Stomach (tissue), 19 donors: ENCODE measurements at places on chromosomes 13 and 19. TPM values are rescaled to one million over a fixed set of nuclear protein-coding genes. Genes with fewer than 3 reads are reported as not detected.

GRCh38 chr13:32033744-32034143 is 2.2 kb downstream of the FRY start:
- no peak for DNase-seq

DNA sequence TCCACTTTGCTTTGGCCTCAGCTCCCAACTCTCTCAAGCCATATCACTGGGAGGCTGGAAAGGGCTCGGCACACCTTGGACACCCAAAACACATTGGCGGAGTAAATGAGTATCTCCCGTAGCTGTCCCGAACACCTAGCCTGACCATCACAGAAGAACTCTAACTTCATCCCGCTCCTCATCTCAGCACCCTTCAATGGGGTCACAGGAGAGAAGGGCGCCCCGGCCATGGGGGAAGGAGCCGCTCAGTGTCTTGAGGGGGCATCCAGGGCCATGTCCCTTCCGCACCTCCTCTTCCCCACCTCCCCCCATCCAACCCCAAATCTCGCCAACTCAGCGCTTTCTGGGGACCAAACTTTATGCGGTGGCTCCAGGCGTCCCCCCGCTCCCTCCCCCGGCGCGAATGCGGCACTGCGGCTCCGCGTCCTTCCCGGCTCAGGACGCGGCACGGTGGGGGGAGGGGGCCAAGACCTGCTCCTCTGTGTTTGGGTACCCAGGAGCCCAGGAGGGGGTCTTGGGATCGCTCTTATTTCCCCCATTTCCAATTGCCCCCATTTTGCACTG is 3.0 kb downstream of the KCNC3 start:
- DNase-seq, result no peak

GRCh38 chr19:45117167-45117594 is 24.2 kb downstream of the PPP1R37 start:
- DNase-seq, result no peak

GRCh38 chr13:44206434-44206833 is 167.2 kb upstream of the SERP2 start:
- DNase-seq, result no peak

DNA sequence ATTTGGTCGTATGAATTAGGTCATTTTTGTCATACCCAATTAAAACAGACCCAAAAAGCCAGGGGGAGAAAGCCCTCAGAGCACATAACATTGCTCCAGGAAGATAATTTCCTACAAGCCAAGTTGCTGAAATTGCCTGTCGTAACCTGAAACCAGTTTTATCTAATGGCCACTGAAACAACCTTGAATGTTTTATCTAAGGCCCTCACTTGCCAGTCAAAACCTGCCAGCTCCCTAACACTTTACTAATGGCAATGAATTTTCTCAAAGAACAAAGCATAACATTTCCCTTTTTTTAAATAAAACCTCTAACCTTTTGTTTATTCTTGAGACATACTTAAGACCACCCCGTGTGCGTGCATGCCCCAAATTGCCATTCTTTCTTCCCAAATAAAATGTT is 496.2 kb upstream of the KLHL1 start:
- peak; percentile 17 for DNase-seq

- no peak for DNase-seq
These were observed 630 bp downstream of the COQ8B start for GRCh38 chr19:40716031-40716481.

- no peak for DNase-seq
These were observed 118.9 kb upstream of the KL start for GRCh38 chr13:32897296-32897695.

DNA sequence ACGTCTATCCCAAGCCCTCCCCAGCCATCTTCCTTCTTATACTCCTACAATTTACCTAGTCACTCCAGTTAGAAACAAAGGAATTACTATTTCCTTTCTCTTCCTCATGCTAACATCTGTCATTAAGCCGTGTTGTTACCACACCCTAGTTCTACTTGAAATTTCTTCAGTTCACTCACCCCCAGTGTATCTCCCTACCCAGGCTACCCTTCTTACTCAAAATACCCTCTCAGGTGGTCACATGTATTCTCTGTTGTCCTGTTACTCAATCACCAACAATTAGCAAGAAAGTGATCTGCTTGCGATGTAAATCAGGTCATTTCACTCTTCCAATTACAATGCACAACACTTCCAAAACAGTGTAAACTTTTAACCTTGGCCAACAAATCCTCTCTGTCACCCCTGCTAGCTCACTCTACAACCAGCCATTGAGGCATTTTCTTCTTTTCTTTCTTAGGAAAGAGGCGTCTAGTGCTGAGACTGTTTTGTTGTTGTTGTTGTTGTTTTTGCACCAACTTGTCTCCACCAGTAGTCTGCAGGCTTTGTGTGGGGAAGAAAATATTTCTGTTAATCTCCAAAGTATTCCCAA is 50.7 kb downstream of the PCDH17 start:
- DNase-seq, result no peak

DNA sequence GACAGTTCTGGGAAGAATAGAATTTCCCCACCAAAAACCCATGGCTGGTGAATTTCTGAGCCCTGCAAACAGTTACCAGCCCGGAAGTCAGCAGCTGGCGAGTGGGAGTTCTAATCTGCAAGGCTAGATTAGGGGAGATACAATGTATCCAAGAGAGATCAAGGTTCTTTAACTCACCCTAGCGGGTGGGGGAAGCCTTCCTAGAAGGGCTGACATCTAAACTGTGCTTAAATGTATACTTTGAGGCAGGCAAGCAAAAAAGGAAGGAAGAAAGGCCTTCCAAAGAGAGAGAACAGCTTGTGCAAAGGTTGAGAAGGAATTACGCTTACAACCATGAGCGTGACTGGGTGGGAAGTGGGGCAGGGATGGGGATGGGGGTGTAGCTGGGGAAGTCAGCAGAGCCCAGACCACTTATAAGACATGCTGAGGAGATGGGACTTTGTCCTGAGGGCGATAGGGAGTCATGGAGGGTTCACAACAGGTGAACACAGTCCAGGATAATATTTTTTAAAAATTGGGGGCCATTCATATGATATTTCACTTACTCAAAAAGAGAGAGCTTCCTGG is 20.8 kb upstream of the ZNRF4 start:
- no peak for DNase-seq

FFAR1 gene
- not detected for total RNA-seq

DNA sequence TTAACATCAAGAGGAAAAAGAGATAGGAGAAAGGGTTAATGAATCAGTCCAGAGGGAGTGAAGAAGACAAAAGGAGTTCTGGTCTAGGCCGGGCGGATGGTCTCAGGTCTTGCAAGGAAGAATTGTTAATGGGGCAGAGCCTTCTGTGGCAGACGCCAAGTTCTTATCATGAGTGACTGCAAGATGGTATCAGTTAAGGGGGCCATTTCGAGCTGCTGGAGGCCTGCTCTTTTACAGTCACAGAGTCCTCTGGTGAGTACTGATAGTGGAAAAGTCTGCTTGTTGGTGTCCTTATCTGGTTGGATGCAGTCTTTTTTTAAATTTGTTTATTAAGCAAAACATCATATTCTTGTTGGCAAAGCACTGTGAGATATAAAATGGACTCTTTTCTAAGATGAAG is 590.9 kb upstream of the SGCG start:
- DNase-seq, result no peak

DNA sequence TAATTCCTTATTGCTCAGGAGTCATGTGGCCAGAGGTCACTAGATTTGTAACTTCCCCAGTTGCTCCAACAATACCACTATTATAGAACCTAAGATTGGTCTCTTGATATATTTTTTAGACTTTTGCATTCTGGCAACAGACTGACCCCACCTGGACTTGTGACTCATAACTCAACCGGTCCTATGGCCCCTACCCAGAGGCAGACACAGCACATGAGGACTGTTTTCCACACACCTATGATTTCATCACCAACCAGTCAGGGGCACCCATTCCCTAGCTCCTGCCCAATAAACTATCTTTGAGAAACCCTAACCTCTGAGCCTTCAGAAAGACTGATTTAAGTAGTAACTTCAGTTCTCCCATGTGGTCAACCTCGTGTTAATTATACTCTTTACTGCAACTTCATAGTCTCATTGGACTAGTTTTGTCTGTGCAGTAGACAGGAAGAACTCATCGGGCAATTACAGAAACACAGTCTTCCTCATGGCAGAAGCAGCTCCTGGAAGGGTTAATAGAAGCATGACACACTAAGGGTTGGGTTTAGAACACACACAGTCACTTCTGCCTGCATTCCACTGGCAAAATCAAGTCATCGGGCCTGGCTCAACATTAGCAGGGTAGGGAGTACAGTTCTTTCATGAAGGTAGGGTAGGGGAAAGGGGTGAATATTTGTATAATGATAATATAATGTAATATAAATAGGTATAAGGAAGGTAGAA is 251.8 kb downstream of the UQCRFS1 start:
- no peak for DNase-seq

- no peak for DNase-seq
These were observed 530.6 kb upstream of the SPRY2 start for GRCh38 chr13:80871481-80871880.

GRCh38 chr13:109869312-109870237 is 83.2 kb upstream of the IRS2 start:
- peak; percentile 75 for DNase-seq

GRCh38 chr13:37416291-37417059 is 182.1 kb downstream of the POSTN start:
- no peak for DNase-seq

GRCh38 chr19:13881251-13881691 is 4.3 kb downstream of the NANOS3 start:
- no peak for DNase-seq

DNA sequence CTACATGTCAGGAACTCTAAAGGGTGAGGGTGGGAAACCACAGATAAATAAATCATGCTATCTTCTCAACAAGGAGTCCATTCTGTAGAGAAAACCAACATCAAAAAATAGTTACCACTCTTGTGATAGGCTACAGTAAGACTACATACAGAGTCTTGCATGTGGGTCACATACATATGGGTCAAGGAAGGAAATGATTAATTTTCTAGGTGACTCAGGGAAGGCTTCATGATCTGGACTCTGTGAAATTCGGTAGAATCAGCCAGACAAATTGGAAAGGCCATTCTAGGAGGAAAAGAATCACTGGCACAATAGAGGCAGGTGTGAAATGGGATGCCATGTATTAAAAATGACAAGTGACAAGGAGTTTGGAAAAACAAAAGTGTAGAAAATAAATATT is 638.9 kb downstream of the LIG4 start:
- no peak for DNase-seq

DNA sequence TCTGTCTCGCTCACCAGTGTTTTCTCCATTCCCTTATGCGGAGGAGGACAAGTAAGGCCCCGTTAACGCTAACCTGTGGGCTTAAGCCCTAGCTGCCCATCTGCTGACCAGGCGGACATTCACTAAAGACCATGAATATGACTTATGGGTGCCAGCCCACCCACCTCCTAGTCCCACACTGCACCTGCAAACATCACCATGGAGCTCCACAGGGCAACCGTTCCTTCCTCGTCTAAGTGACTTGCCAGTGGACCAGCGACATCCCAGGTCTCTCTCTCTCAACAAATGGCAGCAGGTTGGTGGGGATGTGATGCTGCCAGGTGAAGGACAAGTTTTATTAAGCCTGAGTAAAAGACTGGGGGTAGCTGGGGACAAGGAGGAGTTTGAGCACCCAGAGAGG is 55.2 kb downstream of the CCDC70 start:
- DNase-seq, result no peak

DNA sequence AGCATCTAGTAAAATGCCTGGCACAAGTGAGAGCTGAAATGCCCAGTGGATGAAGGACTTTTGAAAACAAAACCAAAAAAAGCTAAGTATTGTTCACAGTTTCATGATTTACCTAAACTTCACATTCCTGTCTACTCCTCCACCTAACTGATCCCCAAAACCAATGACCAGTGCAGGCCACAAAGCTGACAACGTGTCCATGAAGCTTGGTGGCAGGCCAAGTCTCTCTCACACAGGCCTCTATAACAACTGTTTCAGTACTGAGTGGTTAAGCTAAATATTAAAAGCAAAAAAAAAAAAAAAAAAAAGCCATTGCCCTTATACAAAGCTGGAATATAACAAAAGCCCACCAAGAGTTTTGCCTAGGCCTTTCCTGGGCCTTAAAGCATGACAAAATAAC is 36.4 kb downstream of the STK24 start:
- no peak for DNase-seq

DNA sequence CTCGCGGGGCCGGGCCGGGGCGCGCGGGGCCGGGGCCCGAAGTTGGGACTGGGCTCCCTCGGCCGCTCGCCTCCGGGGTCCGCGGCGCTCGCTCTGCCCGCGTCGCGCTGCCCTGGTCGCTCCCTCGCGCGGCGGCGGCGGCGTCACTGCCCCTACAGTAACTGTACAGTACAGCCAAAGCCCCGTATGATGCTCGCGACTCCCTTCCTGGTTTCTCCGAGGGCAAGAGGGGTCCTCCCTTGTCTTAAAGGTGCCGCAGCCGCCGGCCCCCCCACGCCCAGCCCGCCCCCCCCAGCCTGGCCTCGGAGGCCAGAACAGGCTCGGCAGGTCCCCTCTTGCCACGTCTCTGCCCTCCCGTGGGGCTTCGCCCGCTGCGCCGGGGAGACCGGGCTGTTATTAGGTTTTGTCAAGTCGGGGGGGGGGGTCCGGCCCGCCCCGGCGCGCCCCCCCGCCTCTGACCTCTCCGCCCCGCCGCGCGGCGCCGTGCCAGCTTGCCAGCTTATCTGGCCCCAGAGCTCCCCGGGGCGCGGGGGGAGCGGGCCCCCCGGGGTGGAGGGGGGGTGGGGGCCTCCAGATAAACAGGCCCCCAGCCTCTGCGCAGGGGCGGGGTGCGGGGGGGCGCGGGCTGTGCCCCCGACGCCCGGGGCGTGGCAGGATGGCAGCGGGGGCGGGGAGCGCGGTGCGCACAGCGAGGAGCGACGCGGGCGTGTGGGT is at the start of gene ZBTB7A:
ZBTB7A (minus strand) TSS at position 218 of the 714 bp plus-strand sequence. CDS start 11,667 bp downstream, outside the sequence.
- DNase-seq, result peak; percentile 95

DNA sequence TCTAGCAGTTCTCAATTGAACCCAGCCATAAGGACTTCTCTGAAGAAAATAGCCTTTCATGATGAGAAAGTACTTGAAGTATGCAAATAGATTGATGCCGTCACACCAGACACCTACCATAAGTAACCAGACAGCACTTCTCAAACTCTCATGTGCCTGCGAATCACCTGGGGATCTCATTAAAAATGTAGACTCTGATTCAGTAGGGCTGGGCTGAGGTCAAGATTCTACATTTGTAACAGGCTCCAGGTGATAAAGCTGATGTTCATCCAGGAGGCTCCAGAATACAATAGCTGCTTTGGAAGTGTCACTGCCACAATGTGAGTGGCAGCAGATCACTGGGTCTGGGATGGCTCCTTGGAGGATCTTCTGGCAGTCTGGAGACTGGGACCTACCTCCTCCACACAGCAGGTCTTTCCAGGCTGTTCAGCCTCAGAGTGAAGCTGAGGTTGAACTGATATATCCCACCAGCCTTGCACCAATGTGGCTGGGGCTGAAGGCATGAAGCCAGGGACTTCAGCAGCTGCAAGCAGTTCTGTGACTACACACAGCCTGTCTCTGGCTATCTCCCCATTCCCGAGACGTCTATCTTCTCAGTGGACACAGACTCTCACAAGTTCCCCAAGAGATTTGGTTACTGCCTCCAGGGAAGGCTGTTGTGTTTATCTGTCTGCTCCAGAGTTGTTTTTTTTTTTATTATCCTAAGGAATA is 9.1 kb downstream of the MBNL2 start:
- no peak for DNase-seq

GRCh38 chr13:21872795-21873194 is 201.9 kb downstream of the FGF9 start:
- DNase-seq, result no peak

GRCh38 chr13:20351281-20352022 is 119.3 kb upstream of the GJB6 start:
- DNase-seq, result no peak

ZNF154 gene
- 0.58 TPM for total RNA-seq

GRCh38 chr19:9850235-9850959 is 15.3 kb downstream of the PIN1 start:
- no peak for DNase-seq
